Right renal cortex interstitium (tissue), 3 donors: ENCODE measurements at places on chromosomes 1 and 21. TPM values are rescaled to one million over a fixed set of nuclear protein-coding genes. Genes with fewer than 3 reads are reported as not detected.

GRCh38 chr1:9028921-9029705 is 2.9 kb upstream of the SLC2A7 start:
- no peak for DNase-seq

GRCh38 chr1:57788313-57788712 is 364.5 kb upstream of the DAB1 start:
- DNase-seq = no peak

GRCh38 chr1:196466166-196466565 is 142.1 kb downstream of the KCNT2 start:
- no peak for DNase-seq

DNA sequence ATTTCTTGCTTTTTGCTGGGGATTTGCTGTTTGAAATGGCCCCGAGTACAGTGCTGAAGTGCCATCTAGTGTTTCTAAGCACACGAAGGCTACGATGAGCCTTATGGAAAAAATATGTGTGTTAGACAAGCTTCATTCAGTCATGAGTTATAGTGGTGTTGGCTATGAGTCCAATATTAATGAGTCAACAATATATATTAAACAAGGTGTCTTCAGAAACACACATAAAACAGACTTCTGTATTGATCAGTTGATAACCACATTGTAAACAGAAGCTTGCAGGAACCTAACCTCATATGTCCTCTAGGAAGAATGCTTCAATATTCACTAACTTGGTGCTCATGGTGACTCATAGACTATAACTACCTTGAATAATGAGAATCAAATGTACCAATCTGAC is 1.7 kb upstream of the GJB5 start:
- DNase-seq = no peak

DRAXIN gene
- 0.80 TPM for polyA plus RNA-seq
